Muscle of leg (tissue), 16 donors: ENCODE measurements at places on chromosomes 4 and X. TPM values are rescaled to one million over a fixed set of nuclear protein-coding genes. Genes with fewer than 3 reads are reported as not detected.

AFM gene
- not detected for polyA plus RNA-seq

SSX3 gene
- polyA plus RNA-seq, result not detected

GPC3 gene
- 367 TPM for polyA plus RNA-seq

SLITRK4 gene
- 13.5 TPM for polyA plus RNA-seq

DIPK2B gene
- 17.9 TPM for polyA plus RNA-seq

GATA1 gene
- 0.90 TPM for polyA plus RNA-seq

GPR34 gene
- 7.1 TPM for polyA plus RNA-seq

GRCh38 chr4:94486372-94486801, 34.6 kb downstream of the PDLIM5 start:
- DNase-seq, result no peak

DNA sequence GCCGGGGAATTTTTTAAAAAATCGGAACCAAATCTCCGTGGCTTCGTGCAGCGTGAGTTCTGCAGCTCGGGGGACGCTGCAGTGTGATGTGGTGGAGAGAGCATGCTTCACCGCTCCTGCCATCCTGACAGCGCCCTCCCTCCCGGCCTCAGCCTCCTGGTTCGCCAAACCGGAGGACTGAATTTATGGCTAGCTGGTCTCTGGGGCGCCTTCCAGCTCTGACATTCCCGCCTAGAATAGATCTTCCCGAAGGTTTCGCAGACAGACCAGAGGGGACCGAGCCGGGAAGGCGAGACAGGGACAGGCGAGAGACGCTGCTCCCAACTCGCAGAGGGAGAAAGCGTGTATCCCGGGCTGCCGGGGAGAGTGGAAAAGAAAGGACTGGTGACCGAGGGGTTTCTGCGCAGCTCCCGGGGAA, 25.9 kb downstream of the HOPX start:
- DNase-seq, result peak; percentile 69

DNA sequence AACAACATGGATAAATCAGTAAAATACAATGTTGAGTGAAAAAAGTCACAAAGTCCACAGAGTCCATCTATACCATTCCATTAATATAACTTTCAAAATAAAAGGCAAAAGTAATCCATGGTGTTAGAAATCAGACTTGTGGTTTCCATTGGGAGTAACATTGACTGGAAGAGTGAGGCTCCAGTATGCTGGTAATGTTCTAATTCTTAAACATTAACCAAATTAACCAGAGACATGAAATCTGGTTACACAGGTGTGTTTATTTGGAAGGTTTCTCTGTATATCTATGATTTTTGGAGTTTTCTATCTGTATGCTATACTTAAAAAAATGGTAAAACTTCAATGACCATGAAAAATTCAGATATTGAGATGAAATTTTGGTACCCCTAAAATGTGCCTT, 42.6 kb downstream of the SULT1B1 start:
- no peak for DNase-seq

DNA sequence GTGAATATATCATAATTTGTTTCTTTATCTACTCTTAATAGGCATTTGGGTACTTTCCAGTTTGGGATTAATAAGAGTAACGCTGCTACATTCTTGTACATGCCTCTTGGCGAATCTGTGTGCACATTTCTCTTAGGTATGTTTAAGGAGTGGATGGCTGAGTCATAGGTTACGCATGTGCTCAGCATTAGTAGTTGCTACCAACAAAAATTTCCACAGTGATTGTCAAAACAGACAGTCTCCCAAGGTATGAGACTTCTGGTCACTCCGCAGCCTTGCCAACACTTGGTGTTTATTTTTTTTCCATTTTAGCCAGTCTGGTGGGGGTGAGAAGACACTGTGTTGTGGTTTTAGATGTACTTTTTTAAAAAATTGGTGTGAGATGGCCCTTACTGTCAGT, 44.6 kb downstream of the FGFBP1 start:
- DNase-seq, result peak; percentile 70

DNA sequence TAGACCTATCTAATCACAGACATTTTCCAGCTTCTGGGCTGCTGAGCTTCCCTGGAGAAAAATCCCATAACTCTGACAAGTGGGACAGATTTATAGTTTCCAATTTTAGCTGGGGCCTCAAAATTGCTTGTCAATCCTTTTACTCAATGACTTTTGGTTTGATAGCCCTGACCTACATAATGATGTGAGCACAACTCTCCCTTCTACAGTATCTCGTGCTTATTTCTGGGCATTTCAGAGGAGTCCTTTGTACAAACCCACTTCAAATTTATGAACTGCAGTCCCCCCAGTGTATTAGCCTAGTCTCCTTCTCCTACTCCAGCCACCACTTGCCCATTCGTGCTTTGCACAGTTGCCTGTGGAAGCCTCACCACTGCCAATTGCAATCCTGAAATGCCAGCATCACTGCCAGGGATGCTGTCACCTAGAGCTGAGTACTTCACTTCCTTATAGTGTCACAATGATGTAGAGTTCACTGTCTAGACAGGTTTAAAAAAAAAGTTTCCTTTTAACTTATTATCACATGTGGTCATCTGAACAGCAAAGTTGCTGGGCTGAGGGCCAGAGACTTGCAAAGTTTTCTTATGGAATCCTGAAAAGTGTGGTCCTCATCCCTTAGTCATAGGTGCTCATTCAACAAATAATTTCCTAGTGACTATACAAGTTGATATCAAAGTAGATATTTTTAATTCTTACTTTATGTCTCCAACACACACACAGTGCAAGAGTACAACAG, 21.2 kb downstream of the TRAM1L1 start:
- DNase-seq, result no peak

- DNase-seq, result no peak
Measured at GRCh38 chr4:40954088-40954668, 204.4 kb downstream of the NSUN7 start.

- DNase-seq, result no peak
Measured at GRCh38 chr4:164212134-164212533, 541.8 kb upstream of the SMIM31 start.

DNA sequence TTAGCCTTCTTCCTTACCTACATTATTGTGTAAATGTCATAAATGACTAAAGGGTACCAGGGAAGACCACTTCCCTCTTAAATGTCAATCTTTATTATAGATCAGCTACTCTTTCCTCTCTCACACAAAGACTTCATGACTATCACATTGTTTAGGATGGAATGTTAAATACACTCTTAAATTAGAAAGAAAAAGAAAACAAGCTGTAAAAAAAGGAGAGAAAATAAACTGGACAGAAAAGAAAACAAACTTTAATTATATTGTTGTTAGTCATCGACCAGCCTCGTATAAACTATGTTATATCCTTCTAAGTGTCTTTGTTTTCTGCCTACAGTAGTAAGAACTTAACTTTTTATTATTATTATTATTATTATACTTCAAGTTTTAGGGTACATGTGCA, 666.4 kb upstream of the NR3C2 start:
- no peak for DNase-seq

GRCh38 chrX:107683124-107683895, 55.0 kb downstream of the PRPS1 start:
- DNase-seq, result peak; percentile 55

DNA sequence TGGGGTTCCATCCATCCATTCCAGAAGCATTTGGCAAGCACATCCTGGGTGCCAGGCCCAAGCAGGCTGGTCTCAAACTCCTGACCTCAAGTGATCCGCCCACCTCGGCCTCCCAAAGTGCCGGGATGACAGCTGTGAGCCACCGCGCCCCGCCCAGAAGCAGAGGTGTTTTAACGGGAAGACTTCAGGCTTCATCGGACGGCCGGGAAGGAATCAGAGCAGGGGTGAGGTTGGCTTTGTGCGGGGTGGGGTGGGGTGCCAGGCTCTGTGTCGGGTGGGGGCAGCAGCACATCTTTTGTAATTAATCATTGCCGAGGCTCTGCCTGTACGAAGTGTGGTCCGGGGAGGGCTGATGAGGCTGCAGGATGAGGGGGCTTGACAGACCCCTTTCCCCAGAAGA, 5.1 kb upstream of the SLC25A6 start:
- no peak for DNase-seq

DNA sequence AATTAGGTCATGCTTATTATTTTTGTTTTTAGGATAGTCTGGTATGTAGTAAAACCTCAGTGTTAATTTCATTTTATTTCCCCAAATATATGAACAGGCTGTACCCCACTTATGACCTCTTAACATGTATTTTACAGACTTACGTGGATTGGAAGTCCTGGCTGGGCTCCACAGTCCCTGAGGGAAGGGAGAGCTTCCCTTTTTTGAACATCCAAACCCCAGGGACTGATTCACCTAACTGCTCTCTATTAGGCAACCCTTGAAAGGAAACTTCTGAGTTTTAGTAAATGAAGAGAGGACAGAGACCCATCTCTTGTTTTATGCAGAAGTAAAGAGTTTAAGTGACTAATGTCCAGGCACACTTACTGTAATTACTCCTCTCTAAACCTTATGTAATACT, 233.1 kb upstream of the SPRY1 start:
- DNase-seq, result no peak

DNA sequence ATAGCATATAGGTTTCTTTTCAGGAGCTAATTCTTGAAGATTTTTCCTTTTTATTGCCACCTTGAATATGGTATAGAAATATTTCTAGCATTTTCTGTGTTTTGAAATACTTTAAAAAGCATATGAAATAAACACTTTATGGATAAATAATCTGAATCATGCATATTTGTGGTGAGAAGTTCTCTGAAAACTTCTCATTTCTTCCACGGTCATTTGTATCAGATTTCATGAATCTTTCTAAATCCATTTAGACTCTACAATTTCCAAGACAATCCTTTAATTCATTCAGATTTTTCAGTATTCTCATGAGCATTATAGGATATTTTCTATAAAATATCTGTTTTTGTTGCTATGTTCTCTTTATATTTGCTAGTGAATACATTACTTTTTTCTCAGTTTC, 16.2 kb upstream of the CA5B start:
- DNase-seq, result no peak
